NCI-H774 (cell line): ENCODE measurements at places on chromosomes 6 and 20.

GRCh38 chr6:117960877-117961276 lies 53.8 kb downstream of the SLC35F1 start:
- DNase-seq = no peak

DNA sequence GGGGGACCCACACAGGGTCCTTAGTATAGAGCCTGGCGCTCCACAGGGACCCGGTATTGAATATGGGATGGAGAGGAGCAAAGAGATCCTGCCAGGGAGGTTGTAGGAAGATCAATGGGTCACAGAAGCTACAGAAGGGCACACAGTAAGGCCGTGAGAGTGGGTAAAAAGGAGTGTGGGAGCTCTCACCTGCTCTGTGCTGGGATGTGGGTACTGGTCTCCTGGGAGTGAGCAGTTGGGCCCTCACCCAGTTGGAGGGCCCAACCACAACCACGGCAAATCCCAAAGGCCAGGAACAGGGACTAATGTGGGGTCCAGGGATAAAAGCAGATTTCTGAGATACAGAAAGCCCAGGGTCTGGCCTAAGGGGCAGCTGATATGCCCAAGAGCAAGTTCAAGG lies 73.4 kb upstream of the RNF24 start:
- DNase-seq = no peak

GRCh38 chr6:21808551-21809242 lies 215.1 kb downstream of the SOX4 start:
- DNase-seq = no peak

GRCh38 chr6:82410151-82410648 lies 46.6 kb downstream of the TPBG start:
- DNase-seq = no peak

DNA sequence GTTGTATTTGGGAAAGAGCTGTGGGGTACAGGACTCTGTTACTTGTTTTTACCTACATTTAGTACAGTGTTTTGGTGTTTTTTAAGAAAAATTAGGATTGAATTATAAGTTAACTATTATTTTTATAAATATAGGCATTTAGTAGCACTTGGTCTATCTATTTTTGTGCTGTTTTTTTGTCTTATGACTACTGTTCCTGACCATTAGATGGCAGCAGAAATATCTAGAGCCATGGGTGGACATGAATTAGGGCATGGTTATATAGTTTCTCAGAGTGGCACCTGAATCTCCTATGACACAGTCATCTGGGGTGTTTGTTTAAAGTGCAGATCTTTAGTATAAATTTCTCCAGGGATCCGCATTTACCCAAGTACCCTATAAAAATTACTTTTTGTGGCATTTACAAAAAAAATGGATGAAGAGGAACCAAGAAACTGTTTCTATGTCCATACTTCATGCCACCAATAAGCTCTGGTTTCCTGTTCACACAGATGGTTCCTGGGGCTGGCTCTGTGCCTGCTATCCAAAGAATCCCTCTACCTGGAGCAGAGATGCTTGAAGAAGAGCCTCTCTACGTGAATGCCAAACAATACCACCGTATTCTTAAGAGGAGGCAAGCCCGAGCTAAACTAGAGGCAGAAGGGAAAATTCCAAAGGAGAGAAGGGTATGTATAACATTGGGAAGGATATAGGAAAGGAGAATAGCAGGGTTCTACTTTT lies 19.8 kb downstream of the NFYA start:
- peak; percentile 13 for DNase-seq

DNA sequence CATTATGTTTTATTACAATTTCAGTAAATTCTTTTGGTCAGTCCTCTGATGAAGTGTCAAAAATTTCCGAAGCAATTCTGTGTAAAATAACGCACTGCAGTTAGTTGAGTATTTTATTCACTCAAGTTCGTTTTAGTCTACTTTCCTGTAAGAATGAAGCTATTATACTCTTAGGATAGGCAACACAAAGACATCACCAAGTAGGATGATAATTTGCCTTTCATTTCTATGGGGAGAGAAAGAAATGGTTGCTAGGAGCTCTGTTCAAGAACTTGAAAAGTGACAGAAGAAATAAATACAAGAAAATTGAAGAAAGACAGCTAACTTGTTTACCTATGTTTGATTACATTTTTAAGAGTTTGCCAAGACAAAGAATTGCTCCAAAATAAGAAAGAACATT lies 290.4 kb downstream of the EYS start:
- no peak for DNase-seq
